NCI-H524 treated with DMSO at 0.1 percent for 48 hours (cell line): ENCODE measurements at places on chromosomes 7 and 10.

GRCh38 chr7:36961693-36962092 is 237.4 kb upstream of the AOAH start:
- DNase-seq = no peak

DNA sequence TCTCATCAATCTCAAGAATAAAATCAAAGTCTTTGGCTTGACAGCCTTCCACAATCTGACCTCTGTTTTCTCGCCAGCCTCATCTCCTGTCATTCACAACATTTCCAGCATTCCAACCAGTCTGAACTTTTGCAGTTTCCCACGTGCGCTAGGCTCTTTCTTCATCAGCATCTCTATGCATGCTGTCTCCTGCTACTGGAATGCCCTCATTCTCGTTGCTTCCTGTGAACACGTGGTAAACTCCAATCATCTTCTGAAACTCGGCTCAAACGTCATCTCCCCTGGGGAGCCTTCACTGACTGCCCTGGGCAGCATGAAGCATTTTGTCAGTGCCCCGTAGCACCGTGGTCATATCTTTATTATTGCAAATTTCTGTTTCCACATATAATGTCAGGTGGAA is 12.2 kb upstream of the RSBN1L start:
- no peak for DNase-seq

DNA sequence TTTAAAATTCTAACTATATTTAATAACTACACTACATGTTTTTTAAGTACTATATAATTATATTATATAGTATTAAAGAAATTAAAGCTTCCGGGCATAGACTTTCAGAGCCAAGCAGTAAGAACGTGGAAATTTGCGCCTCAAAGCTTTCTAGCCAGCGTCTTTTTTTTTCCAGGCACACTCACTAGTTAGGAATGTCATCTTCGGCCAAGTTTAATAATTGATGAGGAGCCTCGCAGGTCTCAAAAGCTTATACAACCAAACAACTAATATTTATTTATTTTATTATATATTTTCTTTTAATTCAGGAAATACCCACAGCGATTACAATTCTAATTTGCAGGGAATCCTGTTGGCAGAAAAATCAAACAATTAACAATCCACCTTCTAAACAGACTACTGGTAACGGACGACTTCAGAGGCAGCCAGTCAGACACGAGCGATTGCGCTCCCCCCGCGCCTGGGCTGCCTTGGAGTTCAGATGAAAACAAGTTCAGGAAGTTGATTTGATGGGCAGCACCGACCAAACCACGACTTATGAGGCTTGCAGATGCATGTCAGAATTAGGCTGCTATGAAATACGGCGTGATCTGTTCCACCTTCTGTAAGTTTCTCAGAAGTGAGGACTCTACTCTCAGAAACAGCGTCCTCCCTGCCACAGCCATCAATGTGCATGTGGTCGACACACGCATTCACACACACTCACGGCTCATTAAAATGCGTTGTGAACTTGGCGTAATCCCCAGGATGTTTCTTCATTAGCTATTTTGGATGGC is 431.8 kb upstream of the MGMT start:
- DNase-seq = no peak

DNA sequence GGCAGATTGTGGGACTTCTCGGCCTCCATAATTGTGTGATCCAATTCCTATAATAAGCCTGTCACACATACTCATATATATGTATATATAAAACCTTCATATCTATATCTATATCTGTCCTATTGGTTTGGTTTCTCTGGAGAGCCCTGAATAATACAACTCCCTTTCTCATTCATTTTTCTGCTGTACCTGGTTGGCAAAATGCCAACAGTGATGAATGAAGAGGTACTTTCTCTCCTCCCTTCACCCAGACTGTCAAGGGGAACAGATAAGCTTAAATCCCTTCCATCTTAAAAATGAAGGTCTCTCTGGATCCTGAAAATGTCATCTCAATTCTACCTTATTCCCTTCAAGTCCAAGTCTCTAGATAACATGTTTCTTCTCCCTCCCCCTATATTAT is 60.3 kb upstream of the FOXP2 start:
- no peak for DNase-seq

DNA sequence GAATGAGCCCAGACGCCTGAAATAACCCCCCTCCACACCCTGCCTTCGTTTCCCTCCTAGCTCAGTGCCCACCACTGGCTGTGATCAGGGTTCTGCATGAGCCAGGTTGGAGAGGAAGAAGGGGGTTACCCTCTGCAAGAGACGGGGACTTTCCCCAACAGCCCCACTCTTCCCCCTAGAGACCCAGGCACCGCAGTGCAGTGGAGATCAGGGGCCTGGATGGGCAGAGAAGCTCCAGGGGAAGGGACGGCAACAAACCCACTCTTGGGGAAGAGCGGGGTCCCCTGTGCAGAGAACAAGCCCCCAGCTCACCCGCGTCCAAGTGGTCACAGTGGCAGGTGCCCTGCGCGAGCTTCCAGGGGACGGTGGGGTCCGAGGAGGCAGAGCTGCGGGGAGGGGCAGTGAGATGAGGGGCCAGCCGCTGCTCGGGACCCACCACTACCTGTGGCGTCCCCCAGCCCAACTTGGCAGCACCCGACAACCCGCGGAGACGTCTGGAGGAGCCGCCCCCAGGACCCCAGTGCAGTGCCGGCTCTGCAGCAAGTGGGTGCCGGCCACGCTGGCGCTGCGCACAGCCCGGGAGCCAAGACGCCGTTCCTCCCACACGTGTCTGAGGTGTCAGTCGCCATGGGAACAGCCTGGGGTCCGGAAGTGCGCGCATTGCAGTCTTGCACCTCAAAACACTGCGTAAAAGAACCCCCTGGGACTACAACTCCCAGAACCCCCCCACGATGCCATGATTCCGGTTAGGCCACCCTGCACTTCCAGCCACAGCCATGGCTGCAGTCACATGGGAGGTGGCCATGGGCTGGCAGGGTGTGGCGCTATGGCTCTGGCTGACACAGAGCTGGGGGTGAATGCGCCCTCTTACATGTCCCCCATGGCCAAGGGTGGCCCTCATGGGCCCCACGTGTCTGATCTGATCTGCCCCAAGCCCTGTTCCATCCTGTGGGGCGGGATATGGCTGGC is 45.8 kb upstream of the WIPI2 start:
- no peak for DNase-seq

DNA sequence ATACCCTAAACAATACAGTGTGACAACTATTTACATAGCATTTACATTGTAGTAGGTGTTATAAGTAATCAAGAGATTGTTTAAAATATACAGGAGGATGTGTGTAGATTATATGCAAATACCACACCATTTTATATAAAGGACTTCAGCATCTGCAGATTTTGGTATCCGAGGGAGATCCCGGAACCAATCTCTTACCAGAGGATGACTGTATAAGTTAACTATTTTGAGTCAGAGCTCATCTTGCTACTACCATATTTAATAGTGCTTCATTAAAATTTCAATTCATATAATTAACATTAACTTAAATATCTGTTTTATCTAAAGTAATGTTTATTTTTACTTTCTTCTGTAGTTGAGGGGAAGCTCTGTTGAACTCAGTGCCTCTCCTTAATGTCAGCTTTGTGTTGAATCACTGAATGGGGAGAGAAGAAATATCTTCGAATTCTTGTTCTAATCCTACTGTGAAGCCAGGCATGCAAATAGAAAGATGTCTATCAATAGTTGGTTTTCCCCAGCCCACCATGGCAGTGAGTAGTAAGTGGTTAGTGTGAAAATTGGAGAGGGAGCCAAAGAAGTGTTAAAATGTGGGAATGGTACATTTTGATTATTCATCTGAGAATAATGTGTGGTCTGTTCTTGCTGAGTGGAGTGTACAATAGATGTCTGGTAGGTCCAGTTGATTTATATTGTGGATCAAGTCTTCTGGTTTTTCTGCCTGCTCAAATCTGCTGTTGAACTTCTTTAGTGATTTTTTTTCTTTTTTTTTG is 90.1 kb upstream of the CYP26C1 start:
- DNase-seq = no peak

GRCh38 chr10:3365630-3366029 is 193.0 kb upstream of the PITRM1 start:
- no peak for DNase-seq

DNA sequence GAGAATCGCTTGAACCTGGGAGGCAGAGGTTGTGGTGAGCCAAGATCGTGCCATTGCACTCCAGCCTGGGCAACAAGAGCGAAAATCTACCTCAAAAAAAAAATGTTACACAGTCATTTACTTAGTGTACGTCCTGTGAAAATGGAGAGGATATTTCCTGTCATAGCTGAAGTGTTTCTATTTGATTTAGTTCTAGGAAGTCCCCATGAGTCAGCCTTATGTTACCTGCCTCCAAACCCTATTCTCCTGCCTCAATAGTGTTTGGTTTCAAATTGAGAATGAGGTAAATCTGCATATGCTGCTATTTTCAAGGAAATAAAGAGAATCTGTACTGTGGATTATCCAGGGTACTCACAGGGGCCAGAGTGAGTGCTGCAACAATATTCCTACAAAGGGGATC is 1284.5 kb upstream of the AUTS2 start:
- DNase-seq = no peak

- no peak for DNase-seq
Observed at GRCh38 chr10:122326385-122326784, 48.1 kb upstream of the PLEKHA1 start.

DNA sequence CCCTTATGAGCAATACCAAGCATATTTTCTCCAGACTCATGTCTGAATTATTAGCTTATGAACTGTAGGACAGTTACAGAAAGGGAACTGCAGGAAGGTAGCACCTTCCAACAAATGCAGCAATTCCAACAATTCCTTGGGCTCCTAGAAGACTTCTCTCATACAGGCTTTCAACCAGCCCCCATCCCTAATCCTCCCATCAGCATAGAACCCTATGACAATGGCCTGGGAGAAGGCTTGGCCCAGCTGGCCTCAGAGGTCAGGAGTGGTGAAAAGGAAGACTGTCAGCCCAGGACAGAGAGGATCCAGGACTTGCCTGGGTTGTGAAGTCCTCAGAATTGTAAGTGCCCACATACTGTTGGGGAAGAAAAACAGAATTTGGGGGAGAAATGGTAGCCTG is 5.9 kb downstream of the VPS41 start:
- no peak for DNase-seq

GRCh38 chr7:26051021-26051420 is 101.0 kb upstream of the NFE2L3 start:
- no peak for DNase-seq

- DNase-seq = no peak
Observed at GRCh38 chr10:127151541-127151940, 44.9 kb downstream of the INSYN2A start.

DNA sequence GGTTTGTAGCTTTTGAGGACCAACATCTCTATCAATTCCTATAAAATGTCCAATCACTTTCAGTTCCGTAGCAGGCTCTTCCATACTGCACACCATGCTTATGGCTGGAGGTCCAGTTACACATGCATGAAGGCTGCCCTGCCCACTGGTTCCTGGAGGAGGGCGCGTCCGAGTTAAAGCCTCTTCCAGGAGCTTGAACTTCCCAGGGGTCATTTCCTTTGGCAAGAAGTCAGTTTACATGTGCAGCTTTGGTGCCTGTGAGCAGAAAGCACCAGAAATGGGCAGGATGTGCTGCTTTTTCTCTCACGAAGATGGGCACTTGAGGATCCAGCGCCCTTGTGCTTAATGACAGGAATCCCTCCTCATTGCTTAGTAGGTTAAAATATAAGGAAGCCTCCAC is 17.6 kb upstream of the PHYH start:
- no peak for DNase-seq

DNA sequence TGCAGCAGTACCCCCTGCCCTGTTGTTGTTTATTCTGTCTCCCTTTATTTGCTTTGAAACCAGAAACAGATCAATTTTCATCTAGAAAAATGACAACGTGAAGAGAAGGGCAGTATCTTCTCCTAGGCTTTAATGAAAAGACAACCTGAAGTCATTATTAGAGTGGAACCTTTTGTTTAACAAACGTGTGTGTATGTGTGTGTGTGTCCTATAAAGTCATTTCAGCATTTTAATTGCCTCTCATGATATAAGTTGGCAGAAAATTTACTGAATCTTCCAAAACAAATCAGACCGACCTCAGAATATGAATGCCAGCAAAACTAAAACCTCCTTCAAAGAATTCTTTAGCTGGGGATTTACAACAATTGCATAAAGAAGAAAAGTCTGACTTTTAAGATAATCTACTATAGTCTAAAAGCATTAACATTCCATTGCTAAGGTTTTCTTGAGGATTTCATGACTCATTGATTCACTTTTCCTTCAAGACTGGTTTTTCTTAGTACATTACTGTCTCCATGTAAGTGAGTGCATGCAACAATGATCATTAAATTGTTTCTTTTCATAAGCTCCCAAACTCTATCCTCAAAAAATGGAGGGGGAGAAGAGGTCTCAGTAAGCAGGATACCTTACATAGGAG is 3.2 kb downstream of the GLI3 start:
- no peak for DNase-seq

GRCh38 chr10:26840938-26841732 is 19.6 kb downstream of the ABI1 start:
- no peak for DNase-seq

GRCh38 chr7:34240417-34240816 is 335.1 kb downstream of the BMPER start:
- DNase-seq = no peak

- DNase-seq = peak; percentile 16
Observed at GRCh38 chr10:44233561-44234482, 151.1 kb downstream of the CXCL12 start.

GRCh38 chr7:155713384-155713783 is 68.9 kb downstream of the RBM33 start:
- no peak for DNase-seq

- no peak for DNase-seq
Observed at GRCh38 chr10:97542169-97543024, 30.2 kb upstream of the ANKRD2 start.

- DNase-seq = no peak
Observed at GRCh38 chr7:96354881-96355280, 33.0 kb upstream of the SLC25A13 start.

DNA sequence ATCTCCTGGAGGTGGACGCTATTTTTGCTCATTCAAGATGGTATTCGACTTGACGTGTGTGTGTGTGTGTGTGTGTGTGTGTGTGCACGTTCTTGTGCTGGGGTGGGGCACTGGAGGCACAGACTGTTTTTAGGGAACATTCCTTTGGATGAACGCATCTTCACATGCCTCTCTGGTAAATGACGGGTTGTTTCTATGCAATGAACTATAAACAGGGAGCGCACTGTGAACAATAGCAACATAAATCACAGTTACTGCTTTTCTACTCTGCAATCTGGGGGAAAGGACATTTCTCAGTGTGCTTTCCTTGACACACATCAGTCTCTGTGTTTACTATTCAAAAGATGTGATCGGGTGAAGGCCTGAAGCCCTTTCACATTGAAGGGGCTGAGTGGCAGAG is 120.1 kb upstream of the PITRM1 start:
- DNase-seq = no peak

GRCh38 chr10:28253169-28253785 is 49.6 kb downstream of the MPP7 start:
- no peak for DNase-seq
